T-helper 1 cell (primary cell): ENCODE measurements at places on chromosomes 1 and 21.

- no peak for DNase-seq
Observed at GRCh38 chr1:52679048-52679447, 19.1 kb downstream of the COA7 start.

- no peak for DNase-seq
Observed at GRCh38 chr21:34908419-34909055, 140.6 kb downstream of the RUNX1 start.

DNA sequence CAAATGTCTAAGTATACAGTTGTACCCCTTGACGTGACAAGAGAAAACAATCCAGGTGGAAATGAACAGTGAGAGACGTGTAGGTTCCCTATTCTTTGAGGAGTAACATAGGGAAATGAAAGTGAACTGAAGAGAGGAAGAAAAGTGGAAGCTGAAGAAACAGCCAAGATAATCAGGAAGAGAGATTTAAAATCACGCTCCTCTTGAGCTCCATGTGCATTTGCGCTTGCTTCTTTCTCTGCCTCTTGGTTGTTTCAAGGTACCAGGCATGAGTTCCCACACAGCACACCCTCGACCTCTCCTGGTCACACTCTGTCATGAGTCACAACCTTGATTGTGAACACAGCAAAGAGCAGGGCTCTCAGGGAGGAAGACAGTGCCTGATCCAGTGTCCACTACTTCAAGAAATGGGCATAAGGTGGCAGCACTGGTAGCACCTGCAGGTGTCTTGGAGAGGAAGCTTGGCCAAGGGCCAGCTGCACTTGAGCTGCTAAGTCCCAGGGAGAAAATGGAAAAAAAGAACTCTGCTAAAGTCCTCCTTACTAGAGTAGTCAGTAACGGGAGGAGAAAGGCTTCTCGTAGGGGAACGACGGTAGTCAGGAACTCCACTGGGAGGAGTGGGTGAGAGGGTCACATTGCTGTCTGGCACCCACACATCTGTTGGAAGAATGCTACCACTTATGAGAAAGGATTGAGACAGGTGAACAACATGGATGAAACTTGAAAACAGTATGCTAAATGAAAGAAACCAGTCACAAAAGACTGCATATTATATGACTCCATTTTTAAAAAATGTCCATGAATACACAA, 18.3 kb upstream of the ARID1A start:
- DNase-seq, result peak; percentile 73

DNA sequence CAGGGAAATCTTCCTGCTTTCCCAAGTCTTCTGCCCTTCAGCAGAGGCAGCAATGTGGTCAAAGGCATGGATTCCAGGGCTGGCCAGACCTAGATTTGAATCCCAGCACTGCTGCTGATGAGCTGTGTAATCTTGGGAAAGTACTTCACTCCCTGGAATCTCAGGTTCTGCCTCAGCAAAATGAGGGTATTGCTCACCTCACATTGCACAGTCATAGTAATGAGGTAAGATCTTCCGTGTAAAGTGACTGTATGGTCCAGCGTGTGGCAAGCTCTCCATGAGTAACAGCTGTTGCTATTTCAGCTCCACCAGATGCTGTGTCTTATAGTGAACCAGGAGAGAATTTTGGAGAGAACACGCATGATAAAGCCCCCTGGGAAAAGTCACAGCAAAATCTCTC, 56.1 kb upstream of the F3 start:
- no peak for DNase-seq

DNA sequence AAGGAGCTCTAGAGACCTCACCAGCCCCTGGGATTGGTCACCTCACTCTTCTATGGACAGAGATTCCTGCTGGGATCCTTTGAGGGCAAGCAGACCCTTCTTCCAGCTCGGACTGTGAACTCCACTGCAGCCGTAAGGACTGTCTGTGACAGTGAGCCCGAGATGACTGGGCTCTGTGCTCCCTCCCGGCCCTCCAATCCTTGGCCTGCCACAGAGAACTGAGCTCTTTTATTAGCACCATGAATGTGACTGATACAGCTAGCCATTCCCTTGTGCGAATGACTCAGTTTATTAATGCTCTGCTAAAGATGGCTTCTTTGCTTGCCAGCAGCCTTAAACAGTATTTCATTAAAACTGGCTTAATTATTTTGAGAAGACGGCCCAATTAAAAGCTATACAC, 194.6 kb upstream of the LMO4 start:
- no peak for DNase-seq

DNA sequence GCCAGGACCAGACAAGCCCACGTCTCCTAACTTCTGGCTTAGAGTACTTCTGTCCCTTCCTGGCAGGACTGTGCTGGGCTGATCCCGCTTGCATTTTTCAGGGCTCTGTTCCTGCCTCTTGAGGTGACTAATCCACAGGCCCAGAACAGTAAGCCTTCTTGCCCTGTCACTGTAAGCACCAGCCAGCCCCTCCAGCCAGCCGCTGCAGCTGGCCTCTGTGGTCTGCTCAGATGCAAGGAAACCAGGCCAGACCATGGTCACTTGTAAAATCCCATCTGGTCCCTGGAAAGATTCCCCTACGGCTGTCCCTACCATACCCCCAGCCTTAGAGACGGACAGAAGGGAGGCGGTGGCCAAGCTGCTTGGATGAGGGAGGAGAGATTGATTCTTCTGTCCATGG, 74.2 kb downstream of the KIRREL1 start:
- no peak for DNase-seq

GRCh38 chr1:38166461-38166860, 119.9 kb upstream of the POU3F1 start:
- no peak for DNase-seq

- DNase-seq, result no peak
Observed at GRCh38 chr1:204254031-204254661, 40.4 kb upstream of the GOLT1A start.

GRCh38 chr1:233240829-233241682, 54.5 kb downstream of the PCNX2 start:
- DNase-seq, result no peak

- no peak for DNase-seq
Observed at GRCh38 chr1:224059897-224060427, 53.9 kb upstream of the FBXO28 start.
